ENCODE measurements at places on chromosomes 3 and 15.

- no peak for DNase-seq
These were observed 273.4 kb downstream of the IGSF11 start for GRCh38 chr3:118761291-118761606.

DNA sequence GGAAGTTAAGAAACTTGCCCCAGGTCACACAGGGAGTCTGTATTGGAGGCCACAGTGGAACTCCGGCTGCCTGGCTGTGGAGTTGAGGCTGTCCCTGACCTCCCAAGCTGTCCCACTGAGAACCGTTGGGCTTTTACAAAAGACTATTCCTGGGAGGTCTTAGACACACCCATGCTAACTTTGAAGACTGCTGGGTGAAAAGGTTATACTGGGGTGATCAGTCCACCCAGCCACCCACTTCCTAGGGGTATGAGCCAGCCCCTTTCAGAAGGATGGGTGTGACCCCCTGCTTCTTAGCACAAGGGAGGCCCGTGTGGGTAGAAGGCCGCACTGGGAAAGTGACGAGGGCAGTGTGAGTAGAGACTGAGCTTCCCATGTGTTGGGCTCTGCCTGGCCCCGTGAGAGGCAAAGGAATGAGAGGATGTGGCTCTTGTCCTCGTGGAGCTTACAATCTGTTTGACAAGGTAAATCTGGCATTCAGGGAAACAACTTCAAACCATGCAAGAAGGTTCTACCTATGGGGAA, 19.0 kb downstream of the MRAS start:
- DNase-seq = no peak

- no peak for DNase-seq
These were observed 142.5 kb downstream of the XXYLT1 start for GRCh38 chr3:195128255-195129071.

DNA sequence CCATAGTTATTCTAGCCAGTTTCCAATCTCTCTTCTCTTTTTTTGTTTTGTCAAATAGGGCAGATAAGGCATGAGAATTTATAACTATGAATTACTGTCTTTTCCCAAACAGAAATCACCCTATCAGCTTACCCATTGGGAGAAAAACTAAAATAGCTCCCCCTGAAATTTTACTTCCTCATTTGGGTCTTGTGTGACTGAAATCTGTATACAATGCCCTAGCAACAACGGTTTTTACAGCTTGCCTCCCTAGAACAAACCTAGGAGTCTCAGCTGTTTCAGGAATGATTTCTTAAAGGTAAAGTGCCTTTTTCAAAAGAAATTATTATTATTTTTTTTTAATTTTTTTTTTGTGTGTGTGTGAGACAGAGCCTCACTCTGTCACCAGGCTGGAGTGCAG, 56.8 kb downstream of the CD86 start:
- DNase-seq = no peak

GRCh38 chr15:63669074-63669473, 71.9 kb downstream of the FBXL22 start:
- no peak for DNase-seq

GRCh38 chr3:124033360-124034015, 41.6 kb upstream of the ROPN1 start:
- DNase-seq = no peak

- DNase-seq = peak; percentile 46
These were observed 1.1 kb upstream of the LPP start for GRCh38 chr3:188152660-188153436.

DNA sequence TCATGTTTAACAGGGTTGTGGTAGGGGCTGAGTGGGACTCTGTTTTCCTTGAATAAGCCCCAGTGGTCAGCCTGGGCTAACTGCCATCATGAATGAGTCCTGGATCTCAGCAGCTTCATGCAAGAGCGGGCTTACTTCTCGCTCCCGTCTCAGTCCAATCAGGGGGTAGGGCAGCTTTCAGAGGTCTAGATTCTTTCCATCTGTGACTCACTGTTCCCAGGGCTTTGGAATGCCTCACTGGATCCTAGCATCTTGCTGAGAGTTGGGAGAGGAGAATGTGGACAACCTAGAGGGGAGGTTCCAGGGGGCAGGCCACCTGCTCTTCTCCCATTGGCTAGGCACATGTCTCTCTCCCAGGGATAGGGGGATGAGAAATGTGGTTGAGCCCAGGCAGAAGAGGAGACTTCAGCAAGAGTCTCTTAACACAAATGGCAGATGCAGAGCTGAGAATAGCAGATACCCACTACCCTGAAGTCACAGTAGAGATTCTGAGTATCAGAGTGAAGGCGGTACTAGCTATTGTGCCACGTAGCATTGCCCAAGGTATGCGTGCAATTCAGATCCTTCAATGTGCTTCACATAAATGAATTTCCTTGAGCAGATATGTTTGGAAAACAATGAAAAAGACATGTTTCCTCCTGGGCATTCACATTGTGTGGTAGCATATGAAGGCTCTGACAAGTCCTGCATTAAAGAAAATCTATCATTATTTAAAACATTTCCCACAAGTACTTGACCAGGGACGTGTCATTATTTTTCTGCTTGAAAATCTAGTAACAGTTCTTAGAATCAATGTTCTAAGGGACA, 257.7 kb upstream of the PROK2 start:
- no peak for DNase-seq

- no peak for DNase-seq
These were observed 3.4 kb upstream of the SKOR1 start for GRCh38 chr15:67821784-67822440.

DNA sequence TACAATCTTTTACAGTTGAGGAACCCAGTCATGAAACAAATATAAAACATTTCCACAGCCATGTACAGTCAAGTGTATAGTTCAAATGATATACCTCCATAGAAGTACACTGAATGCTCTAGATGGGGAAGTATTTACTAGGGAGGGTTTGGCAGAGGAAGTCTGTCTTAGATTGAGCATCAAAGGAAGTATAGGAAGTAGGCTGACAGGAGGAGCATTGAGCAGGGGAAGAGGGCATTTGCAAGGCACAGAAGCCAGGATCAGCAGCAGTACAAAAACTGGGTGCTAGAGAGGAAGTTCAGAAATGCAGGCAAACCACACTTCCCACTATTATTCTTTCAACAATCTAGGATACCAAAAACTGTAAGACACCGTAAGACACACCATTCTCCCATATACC, 122.6 kb downstream of the ANO10 start:
- DNase-seq = no peak

GRCh38 chr15:50798684-50799083, 33.2 kb upstream of the SPPL2A start:
- DNase-seq = peak; percentile 67

DNA sequence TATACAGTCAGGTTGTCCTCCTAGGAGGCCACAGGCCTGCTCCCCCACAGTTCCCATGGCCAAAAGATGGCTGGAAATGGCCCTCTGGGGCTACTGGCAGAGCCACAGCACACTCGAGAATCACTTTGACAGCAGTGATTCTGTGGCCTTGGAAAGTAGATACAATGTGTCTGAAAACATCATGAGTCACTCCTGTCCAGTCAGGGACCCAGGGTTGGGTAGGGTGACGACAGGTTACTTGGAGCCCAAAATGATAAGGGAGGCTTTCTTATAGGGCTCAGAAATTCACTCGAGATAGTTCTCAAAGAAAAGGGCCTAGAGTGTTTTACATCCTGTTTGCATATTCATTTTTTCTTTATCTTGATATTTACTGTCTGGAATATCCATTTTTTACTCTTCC, 24.3 kb downstream of the MRPS25 start:
- DNase-seq = peak; percentile 25

- peak; percentile 37 for DNase-seq
These were observed 131.5 kb upstream of the SATB1 start for GRCh38 chr3:18556503-18557135.

DNA sequence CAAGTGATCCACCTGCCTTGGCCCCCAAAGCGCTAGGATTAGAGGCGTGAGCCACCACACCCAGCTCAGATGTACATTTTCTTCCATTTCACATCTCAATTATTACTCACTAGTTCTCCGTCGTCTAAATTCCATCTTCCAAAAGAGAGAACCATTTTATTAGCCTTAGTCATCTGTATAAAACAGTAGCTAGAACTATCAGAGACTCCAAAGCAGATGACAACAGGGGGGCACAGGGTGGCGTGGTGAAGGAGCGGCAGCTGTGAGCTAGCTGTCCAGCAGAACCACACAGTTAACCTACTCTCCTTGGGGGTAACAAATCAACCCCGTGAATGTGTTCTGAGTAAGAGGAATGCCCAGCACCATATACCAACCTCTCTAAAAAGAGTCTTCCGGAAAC, 7.1 kb downstream of the SLC25A20 start:
- no peak for DNase-seq

DNA sequence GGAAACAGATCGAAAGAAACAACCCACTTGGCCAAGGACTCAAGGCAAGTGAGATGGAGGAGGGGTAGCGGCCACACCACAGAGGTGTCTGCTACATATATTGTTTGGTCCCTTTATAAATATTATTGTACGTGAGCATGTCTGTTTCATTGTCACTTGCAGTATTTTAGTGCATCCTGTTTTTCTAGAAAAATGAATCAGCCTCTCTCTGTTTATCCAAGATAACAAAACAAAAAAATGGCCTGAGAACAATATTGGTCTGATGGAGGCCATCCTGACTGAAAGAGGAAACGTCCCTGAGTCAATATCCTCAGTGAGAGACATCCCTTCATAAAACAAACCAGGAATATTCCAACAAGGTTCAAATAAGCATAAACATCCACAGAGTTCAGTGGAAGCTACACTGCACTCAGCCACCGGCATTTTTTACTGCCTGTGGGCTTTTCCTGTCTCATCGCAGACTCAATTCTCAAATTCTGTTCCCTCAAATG, 42.0 kb downstream of the WWTR1 start:
- DNase-seq = peak; percentile 18

DNA sequence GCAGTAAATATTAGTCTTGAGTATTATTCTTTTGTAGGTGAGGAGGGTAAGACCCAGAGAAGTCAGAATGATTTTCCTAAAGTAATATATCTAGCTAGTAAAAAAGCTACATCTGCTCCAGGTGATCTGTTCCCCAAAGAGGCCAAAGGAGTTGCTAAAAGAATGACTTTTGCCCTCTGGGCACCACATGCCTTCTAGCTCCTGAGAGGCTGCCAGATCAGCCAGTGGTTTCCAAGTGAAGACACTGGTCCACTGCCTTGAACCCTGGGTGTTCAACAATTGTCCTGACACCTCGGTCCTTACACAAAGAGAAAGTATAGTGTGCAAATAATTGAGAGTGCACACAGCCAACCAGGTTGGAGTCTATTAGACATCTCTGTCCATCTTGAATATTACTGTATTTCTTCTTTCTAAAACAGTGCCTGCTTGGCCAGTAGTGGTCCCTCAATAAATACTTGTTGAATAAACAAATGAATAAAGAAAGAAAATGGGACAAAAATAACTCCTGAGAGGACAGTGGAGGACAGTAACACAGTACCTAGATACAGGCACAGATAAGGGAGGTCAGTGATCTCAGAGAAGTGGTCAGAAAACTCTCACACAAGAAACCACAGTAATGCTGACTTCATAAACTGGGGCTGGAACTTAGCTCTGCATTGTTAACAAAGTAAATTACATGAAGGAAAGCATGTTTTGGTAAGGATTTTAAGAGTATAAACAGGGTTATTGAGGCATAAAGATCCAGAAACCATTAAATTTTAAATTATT, 56.6 kb upstream of the CSTA start:
- no peak for DNase-seq

GRCh38 chr3:32381922-32382321, 9.7 kb upstream of the CMTM7 start:
- no peak for DNase-seq

DNA sequence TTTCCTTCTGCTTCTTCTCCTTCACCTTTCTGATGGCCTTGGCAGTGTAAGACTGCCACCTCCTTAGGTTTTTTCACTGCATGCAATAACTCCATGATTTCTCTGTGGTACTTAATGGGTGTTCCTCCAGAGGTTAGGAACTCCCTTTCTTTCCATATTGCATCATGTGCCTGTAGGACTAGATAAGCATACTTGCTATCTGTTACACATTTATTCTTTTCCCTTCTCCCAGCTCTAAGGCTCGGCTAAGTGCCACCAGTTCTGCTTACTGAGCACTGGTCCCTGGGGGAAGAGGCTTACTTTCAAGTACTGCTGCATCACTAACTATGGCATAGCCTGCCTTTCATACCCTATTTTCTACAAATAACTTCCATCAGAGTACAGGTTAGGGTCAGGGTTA, 351.8 kb downstream of the OTOL1 start:
- DNase-seq = no peak

GRCh38 chr15:80701676-80702311, 6.7 kb downstream of the ABHD17C start:
- no peak for DNase-seq
